ENCODE measurements at places on chromosomes 7 and 10.

- DNase-seq, result no peak
Measured at GRCh38 chr7:34211018-34211417, 305.7 kb downstream of the BMPER start.

DNA sequence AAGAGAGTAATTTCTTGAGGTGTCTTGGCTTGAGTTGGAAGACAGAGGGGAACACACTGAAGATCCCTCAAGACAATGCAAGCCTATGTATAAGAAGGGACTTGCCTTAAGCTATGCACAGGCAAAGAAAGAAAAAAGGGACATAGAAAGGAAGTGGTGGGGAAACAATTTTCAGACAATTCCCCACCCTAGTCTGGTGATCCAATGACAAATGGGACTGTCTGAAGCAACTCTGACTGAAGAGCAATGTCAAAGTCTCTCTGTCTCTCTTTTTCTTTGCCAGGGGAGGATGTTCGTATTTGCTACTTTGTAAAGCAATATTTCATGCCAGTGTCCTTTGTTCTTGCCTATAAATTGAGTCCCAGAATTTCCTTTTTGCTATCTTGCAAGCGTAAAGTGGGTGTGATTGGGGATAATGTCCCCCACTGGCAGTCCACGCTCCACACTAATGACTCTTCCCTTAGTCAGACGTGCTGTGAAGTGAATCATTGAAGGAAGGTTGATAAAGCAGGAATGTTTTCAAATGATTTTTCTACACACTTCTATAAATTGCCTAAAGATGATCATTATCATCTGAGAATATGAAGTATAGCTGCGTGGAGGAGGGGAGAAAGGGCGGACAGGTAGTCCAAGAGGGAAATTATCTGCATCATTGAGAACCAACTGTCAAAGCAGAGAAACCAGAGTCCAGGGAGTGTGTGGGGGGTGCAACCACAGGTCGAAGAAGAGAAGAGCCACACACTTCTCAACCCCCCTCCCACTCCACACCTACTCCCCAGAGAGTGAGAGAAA is 243.8 kb upstream of the ETV1 start:
- DNase-seq, result no peak

GRCh38 chr10:52639652-52640051 is 132.9 kb downstream of the MBL2 start:
- DNase-seq, result no peak

DNA sequence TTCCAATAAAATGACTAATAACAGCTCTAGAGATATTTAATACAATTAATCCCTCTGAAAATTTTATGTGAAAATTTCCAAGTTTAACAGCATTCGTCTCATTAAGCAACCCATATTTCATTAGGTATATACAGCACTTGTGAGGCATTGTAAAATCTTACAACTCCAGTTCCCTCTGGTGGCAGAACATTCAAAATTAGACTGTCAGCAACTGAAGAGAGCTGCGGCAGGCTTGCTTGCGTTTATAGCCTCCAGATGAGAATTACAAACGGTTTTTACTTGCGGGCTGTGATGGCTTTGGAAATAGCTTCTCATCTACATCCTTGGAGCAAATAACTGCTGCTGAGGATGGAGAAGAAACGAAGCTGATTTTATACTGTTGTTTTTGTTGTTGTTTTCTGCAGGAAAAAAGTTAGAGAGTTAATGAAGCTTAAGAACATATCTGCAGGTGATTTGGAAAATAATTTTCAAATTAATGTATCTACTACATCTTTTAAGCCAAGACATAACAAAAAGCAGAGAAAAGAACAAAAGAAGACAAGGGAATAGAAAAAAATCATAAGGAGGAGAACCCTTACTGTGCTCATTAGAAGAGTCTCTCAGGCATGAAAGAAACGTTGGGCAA is 171.3 kb downstream of the MAGI2 start:
- DNase-seq, result no peak

DNA sequence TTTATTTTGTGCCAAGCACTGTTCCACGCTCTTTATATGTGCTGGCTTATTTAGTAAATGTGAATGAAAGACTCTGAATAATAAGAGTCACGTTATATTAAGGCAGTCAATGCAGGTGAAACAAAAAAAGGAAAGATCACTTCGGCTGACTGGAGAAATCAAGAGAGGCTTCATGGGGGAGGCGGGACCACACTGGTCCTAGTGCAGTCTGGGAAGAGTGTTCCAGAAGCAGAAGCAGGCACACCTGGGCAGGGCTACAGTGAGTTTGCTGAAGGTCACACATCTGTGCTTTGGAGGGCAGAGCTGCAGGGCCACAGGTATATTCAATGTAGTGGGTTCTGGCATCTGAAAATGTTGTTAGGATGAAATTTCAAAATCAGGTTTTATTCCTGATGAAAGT is 176.9 kb downstream of the PLXNA4 start:
- no peak for DNase-seq

DNA sequence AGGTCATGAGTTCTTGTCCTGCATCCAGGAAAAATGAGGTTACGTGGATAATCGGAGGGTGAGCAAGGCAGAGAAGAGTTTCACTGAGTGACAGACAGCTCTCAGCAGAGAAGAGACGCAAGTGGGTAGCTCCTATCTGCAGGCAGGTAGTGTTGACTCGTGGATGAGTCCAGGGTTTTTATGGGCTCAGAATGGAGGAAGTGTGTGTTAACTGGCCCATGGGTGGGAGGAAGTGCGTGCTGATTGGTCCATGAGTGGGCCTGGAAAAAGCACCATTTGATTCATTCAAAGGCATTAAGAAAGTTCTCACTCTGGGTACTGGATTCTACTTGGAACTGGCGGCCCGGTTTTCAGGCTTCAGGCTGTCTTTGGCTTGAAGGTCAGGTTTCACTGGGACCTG is 4.8 kb upstream of the DMTF1 start:
- DNase-seq, result no peak

- no peak for DNase-seq
Measured at GRCh38 chr10:18797286-18797685, 138.1 kb downstream of the ARL5B start.

- no peak for DNase-seq
Measured at GRCh38 chr7:142519079-142520078, 229.9 kb upstream of the PRSS1 start.

- no peak for DNase-seq
Measured at GRCh38 chr10:33494694-33495265, 160.3 kb upstream of the NRP1 start.

DNA sequence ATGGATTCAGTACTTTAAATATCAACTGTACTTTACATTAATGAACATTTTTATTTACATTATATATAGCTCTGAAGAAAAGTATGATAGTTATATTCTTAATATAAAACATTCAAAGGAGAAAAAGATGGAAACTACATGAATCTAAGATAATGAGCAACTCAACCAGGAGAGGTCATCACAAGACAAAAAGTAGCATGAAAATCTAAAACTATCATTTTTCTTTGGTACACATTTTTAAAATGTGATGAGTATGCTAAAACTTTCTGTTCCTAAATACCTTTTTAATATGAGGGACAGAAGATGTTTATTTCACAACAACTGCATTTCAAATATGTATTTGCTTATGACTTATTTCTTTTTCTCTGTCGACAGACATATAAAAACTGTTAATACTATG is 2.4 kb downstream of the CNTNAP2 start:
- DNase-seq, result no peak

DNA sequence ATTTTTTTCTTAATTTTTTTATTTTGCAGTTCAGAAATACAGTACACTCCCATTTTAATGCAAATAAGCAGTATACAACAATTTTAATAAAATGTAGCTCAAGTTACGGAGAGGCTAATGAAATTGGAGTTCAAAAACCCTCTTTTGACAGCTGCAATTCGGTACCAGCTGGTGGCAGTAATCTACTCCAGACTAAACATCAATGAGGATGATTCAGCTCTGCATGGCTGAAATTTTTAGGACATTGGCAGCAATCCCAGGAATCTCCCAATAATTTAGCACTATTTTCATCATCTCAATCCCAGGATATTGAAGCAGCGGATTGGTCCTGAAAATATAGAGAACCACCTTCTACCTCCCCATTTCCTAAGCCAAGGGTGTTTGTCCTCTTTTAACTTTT is 278.8 kb downstream of the CACNA2D1 start:
- DNase-seq, result no peak

- no peak for DNase-seq
Measured at GRCh38 chr10:122147663-122148062, 123.4 kb upstream of the BTBD16 start.

- DNase-seq, result no peak
Measured at GRCh38 chr10:114539623-114540022, 118.5 kb downstream of the ABLIM1 start.

DNA sequence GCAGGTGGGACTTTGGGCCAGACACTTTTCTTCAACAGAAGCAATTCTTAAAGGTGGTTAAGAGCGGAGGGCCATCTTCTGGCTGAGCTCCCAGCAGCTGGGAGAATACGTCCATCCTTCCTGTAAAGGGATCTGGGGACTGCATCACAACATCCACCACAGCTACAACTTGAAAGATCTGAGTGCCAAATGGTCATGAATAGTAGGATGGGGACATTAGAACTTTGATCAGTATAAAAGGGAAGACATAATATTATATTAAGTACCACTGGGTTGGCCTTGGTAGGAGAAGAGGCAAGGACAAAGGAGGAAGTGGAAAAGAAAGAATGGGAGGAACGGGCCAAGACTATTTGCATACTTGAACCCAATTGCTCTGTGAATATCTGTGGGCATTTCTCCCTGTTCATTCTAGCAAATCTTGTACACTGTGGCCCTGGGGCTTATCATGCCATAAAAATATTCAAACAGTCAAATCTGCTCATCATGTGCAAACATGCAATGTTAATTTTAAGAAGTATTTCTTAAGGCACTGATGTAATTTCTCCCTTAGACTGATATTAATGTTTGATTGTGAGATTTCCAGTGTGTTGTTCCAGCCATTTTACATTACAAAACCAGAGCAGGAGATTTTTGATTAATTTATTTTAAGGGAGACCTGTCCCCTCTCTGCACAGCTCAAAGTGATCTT is 65.5 kb upstream of the CREB5 start:
- DNase-seq, result no peak

- no peak for DNase-seq
Measured at GRCh38 chr7:1359681-1360485, 99.4 kb downstream of the MICALL2 start.

DNA sequence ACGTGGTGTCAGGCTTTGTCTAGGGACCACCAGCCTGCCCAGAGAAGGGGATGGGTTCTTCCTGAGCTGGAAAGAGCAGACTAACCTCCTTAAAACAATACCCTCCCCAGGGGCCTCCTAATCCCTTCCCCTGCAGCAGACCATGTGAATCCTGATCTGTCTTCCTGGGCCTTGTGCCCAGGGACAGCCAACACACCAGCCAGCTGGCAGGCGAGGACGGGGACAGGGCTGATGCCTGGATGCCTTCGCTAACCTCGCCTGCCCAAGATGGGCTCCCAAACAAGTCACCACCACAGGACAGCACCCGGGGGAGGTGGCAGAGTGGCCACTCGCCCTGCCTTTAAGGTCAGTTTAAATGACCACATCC is 17.6 kb downstream of the PODXL start:
- no peak for DNase-seq
